ENCODE measurements at places on chromosomes 7 and 10.

GRCh38 chr7:37448011-37448635, 541 bp downstream of the ELMO1 start:
- DNase-seq = no peak

GRCh38 chr7:5296015-5296610, 13.4 kb downstream of the SLC29A4 start:
- no peak for DNase-seq

DNA sequence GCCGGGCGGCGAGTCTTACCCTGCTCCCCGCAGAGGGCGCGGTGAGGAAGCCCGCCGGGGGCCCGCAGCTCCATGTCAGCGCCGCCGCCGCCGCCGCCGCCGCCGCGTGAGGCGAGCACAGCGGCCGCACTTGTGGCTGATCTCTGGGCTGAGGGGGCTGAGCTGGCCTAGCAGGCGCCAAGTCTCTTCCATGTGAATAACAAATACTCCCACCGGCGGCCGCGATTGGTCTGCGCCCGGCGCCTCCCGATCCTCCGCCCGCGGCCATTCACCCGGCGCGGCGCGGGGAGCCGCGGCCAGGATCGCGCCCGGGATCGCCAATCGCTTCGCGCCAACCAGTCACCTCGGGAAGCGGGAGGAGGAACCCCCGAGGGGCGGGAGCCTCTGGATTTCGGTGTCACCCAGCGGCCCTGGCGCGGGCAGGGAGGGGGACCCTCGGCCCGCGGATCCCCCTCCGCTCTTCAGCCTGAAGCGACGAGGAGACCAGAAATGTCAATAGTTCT, at the start of gene GRM8:
Gene GRM8 (minus strand): TSS at position 164 of the 503 bp plus-strand sequence.
- DNase-seq = no peak

DNA sequence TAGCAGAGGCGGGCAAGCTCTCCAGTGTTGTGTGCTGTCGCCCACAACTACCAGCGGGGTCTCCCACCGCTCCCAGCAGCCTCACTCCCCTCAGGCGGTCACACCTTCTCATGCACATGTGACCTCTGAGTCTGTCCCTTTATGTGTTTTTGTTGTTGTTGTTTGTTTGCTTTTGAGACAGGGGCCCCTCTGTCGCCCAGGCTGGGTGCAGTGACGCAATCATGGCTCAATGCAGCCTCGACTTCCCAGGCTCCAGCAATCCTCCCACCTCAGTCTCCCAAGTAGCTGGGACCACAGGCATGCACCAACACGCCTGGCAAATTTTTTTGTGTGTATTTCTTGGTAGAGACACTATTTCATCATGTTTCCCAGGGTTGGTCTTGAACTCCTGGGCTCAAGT, 1.5 kb downstream of the CPSF4 start:
- no peak for DNase-seq

DNA sequence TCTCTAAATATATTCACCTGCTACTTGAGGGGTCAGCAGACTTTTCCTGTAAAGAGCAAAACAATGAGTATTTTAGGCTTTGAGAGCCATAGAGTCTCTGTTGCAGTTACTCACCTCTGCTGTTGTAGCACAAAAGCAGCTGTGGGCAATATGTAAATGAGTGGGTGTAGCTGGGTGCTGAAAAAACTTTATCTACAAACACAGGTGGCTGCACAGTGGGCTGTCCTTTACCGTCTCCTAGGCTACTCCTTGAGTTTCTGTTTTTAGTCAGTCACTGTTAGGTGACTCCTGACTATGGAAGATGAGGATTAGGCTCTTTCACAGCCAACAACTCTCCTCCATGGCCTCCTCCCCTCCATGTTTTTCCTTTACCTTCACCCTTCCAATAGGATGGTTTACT, 286.1 kb upstream of the C7orf33 start:
- DNase-seq = no peak

GRCh38 chr7:42407833-42408232, 170.8 kb upstream of the GLI3 start:
- no peak for DNase-seq

GRCh38 chr7:4240042-4240441, 442.1 kb upstream of the FOXK1 start:
- no peak for DNase-seq

DNA sequence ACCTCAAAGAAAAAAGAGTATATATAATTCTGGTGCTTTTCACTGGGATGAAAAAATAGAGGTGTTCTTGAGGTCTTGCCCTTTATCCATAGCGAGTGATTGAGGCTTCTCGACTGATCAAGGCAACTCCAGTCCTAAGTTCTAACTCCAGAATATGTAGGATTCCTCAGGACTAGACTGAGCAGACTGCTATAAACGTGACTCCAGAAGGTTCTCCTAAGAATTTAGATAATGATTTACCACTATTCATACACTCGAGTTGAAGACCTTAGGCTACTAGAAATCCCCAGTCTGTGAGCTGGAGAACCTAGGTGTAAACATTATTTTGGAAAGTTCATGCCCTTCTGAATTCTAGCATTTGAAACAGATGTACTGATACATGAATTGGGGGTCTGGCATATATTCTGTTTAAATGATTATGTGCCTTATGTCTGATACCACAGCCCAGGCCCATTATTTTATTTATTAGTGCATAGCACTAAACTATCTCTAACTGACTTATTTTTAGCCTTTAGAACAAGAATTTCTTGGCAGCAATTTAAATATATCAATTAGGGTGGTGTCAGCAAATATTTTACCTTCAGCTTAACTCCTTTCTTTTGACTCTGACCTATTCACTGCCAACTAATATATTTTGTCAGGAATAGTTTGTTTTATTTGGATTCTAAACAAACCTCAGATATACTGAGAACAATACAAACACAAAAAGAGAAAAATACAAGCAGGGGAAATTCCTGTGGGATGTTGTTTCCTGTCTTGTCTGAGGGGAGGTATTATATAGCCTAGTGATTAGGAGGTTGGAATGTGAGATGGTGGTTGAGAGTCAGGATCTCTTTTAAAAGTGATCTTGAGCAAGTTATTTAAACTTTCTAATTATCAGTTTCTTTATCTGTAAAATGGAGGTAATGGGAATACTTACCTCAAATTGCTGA, 75.8 kb downstream of the PODXL start:
- no peak for DNase-seq

DNA sequence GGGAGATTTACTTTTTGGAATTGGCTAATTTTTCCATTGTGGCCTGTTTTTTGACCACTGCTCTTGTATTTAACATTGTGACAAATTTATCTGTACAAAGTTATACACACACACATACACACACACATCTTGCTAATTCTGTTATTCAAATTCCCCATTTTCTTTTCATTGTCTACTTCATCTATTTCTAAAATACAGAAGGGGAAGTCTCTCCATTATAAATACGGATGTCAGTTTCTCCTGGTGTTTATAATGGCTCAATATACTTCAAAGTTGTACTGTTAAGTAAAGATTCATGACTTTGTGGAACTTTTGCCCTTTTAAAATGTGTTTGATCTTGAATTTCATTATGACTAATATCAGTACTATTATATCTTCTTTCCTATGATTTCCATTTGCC, 81.0 kb downstream of the CNOT4 start:
- DNase-seq = no peak

DNA sequence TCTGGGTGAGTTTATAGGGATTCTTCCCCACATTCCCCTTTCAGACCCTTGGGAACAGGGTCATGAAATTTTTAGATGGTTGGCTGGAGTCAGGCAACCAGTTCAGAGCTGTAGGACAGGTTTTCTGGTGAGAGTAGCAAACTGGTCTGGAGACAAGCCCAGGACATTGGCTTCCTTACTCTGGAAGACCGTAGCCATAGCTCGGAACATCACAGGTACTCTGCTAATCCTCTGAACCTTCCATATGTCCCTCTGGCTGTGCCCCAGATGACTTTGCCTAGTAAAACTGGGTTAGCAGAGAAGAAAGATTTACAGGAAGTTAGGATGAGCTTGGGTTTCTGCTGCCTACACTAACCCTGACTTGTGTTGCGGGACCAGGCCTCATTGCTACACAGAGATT, 104.5 kb upstream of the MKLN1 start:
- no peak for DNase-seq

DNA sequence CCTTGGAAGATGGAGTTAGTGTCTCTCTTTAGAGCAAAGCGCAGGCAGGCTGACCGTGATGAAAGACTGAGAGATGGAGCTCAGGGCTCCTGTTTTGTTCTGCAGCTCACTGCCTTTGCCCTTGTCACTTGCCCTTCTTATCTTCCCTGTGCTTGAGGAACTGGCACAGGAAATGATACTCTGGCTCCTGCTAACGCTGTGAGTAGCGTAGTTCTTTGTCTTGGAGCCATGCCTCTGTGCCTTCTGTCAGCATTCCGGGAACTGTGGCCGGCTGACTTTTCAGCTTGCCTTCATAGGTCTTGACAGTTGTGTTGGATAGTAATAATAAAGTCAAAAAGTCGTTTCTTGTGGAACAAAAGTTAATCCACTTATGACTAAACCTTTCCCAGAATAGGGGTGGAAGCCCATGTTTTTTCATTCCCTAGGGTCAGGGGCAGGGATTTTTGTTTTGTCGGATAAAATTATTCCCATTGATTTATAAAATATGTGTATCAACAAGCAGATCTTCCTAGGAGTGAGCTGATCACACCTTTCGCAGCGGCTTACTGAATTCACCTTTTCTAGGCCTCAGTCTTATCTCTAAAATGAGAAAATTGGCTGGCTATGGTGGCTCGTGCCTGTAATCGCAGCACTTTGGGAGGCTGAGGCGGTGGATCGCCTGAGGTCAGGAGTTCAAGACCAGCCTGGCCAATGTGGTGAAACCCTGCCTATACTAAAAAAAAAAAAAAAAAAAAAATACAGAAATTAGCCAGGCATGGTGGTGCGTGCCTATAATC, 16.6 kb upstream of the TMEM236 start:
- no peak for DNase-seq

DNA sequence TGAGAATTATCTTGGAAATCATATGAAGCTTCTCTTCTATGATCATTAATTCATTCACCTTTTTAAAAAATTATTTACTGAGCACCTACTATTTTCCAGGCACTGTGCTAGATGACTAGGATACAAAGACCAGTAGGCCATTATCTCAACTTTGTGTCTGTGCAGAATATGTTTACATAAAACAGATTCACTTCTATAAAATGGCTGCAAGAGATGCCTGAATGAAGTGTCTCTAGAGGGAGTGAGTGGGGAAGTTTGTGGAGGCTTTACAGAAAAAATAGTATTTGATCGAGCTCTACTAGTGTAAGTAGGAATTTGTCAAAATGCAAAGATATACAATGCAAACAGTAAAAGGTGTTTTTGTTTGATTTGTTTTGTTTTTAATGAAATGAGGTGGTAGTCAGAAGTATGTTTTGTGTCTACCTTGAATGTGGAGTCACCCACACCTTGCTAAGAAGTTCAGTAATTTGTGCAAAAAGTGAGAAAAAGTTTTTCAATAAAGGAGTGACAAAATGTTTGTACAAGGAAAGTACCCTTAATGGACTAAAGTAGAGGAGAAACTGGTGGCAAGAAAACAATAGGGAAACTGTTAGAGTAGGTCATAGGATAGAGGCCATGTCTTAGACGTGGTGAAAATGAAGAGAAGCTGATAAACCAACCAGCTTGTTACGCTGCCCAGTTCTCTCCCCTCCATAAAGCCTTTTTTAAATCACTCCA, 125.5 kb downstream of the KCND2 start:
- no peak for DNase-seq

DNA sequence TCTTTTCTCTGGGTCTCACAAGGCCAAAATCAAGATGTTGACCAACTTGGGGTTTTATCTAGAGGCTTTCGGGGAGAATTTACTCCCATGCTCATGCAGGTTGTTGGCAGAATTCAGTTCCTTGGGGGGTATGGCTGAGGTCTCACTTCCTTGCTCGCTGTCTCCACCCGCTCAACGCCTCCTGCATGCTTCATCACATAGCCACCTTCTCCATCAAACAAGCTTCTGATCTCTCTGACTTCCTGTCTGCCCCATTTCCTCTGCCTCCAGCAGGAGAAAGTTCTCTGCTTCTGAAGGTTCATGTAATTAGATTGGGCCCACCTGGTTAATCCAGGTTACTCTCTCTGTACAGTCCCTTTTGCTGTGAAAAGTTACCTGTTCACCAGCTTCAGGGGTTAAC, 179.1 kb upstream of the FZD1 start:
- DNase-seq = no peak

DNA sequence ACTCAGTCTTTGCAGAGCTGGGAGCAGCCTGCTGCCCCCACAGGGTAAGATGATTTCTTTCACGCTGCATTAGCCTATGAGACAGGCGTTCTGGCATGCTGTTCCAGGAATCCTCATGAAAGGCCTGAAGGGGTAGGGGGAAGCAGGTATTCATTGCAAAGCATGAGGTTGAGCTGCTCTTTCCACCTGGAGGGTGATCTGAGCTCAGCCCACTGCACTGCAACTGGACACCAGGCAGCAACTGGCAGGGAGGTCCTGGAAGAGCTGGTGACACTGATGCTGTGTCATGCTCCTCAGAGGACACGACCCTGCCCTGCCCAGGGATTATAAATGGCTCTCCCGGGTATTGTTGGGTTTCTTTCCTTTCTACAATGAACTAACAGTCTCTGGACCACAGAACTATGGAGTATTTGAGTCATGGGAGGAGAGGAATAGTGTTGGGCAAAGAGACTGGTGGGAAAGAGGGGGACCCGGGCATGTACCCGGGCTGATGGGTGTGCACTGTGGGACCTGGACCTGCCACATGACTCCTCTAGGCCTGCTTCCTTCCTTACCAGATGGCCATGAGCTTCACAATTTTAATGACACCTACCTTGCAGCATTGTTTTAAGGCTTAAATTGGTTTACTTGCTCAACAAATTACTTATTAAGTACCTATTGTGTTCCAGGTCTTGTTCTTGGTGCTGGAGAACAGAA, 24.3 kb downstream of the SLC25A28 start:
- DNase-seq = no peak

DNA sequence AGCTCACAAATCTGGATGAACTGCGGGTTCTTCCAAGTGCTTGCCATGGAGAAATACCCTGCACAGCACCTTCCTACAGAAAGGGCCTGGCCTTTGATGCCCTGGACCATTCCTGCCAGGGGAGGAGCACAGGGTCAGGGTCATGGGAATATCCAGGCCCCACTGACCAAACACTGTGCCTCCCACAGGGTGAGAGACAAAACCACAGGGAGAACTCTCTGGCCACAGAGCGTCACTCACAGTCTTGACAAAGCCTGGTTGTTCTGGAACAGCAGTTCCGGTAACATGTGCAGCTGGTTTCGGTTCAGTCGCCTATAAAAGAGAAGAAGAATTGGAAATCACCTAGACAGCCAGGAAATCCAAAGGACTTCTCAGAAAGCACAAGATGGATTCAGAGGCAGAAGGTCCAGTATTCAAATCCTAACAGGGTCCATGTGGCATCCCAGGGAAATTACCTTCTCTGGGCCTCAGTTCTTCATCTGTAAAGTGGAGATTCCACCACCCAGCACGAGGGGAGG, 28.1 kb downstream of the SLIT1 start:
- no peak for DNase-seq

DNA sequence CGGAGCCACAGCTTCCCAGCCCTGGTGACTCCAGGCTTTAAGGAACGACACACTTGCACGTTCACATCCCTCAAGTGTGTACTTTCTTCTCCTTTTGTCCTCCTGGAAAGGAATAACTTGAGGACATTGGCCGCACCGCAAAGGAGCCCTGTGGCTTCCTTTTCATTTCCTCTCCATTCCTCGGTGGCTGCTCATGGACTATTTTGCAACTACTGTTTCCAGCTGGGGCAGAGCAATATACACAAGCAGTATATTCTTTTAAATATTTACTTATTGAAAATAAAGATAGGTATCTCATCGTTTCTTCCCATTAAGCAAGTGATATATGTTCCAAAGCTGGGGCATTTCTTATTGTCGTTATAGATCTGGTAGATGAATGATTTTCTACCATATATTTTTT, 97.2 kb upstream of the LYZL1 start:
- DNase-seq = no peak
